ENCODE measurements at places on chromosomes 12 and 14.

DNA sequence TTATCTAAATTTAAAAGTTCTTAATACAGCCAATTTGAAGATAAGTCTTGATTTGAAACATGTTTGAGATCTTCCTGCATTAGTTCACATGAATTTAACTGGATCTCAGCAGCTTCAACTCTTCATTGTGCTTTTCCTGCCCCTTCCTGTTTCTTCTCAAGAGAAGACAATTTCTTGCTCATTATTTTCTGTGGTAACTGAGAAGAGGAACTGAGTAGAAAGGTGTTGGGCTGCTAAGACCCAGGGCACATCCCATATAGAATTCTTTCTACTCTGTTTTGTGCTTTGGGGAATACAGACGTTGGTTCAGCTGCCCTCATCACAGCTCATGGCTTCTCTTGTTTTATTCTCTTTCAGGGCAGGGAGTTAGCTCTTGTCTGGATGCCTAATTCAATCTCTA, 110.2 kb downstream of the SNAPC1 start:
- no peak for DNase-seq

- no peak for DNase-seq
These were observed 82.9 kb downstream of the MAP1LC3B2 start for GRCh38 chr12:116642106-116642505.

DNA sequence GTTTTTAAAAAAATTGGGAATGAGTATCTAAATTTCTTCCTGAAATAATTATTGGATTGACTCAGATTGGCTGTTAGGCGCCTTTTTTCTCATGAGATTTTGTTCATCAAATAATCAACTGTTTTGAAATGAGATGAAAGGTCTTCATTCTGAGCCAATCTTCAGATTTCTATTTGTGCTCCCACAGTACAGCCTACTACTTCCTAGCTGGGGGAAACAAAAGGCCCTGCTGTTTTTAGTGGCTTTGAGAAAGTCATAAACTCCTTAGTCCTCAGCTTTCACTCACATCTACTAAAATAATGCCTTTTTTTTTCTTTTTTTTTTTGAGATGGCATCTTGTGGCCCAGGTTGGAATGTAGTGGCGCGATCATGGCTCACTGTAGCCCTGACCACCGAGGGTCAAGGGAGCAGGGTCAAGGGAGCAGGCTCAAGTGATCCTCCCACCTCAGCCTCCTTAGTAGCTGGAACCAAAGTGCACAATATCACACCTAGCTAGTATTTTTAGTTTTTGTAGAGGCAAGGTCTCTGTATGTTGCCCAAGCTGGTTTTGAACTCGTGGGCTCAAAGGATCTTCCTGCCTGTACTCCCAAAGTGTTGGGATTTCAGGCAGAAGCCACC, 15.2 kb downstream of the NACA start:
- no peak for DNase-seq

DNA sequence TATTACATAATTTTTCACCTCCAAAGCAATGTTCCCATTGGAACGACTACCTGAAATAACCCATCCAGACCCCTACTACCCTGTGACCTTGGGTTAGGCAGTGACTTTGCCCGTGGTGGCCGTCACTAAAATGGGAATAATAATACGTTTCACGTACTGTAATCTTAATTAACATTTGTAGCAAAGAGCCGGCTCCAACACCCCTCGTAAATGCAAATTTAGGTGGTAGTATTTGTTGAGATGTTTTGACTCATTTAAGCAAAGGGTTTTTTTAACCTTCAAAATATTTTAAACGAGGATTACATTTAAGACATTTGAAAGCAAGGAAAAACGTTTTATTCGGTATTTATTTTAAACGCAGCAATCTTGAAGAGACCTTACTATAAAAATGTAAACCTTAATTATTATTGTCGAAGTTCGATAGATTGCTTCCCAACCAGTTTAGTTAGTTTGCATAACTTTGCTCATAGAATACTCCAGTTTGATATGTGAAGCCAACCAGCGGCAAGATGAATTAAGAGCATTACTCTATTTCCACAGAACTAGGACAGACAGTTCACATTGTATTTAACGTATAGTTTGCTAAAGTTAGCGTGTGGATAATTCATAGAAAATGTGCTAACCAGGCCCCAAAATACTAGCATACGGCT, 1.4 kb upstream of the ARID2 start:
- DNase-seq, result no peak

- no peak for DNase-seq
These were observed 222.7 kb downstream of the PELI2 start for GRCh38 chr14:56340932-56341331.

DNA sequence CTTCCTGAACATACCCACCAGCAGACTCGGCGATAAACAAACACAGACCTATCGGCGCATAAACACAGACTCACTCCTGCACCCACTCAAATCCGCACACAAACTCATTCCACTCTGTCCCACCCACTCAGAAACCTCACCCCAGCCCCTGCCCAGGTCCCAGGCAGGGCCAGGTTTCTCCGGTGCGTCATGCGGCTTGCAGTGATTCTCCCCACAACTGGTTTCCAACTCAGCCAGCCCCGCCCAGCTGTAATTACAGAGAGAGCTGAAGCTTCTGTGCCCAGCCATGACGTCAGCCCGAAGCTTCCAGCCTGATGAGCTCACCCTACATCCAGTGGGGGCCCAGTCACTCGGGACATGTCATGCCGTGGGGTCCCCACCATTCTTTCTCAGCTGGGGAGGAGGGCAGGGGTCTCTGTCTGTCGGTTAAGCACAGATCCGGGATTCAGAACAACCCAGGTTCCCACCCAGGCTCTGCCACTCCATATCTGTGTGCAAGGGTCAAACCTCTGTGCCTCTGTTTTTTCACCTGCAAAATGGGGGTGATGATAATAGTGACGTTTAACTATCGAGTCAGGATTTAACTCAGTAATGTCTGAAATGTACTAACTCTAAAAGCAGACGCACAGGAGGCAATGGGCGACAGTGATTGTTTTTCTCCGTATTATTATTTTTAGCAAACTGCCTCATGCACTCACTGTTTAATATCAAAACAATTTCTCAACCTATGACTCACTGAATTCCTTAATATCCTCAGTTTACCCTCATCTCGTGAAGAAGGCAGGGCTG, 2.3 kb upstream of the HSPB8 start:
- peak; percentile 4 for DNase-seq

GRCh38 chr12:108146035-108146893, 17.2 kb downstream of the WSCD2 start:
- DNase-seq, result no peak

- DNase-seq, result no peak
These were observed 52.9 kb downstream of the ACACB start for GRCh38 chr12:109169262-109169661.

DNA sequence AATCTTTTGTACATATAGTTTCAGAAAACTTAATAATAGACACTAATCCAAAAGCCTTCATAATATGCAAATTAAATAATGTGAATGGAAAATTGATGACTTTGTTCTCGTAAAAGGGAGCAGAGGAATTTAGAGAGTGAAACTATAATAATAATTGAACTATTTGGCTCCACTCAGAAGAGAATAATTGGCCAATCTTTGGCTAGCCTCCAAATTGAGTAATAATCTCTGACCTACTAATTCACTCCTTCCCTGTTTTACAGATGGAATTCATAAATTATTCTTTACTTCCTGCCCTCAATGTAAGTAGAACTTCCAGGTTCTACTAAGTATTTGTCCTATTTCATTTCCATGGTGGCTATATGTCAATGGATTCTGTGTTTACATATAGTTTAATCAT, 15.8 kb downstream of the TRIM9 start:
- no peak for DNase-seq

- no peak for DNase-seq
These were observed 167.8 kb upstream of the LHX5 start for GRCh38 chr12:113639474-113639873.

DNA sequence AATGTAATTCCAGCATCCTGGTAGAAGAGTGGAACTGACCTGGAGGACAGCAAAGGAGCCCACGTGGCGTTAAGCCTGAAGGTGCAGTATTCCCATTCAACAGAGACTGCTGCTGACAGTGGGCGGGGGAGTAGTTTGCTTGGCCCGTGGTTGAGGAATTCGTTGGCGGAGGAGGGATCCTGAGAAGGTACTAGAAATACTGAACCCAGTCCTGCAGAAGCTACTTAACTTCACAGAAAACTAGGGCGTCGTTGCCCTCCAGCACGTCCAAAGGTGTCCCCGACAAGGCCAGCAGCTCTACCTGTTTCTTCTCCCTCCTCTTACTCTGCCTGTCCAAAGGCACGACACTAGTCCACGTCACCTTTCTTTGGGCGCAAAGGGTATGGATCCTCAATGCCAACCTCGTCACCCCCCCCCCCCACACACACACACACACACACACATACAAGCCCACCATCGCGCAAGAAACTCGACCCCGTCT, 303 bp downstream of the PUS7L start:
- no peak for DNase-seq

GRCh38 chr12:103102225-103102744, 144.8 kb downstream of the ASCL1 start:
- no peak for DNase-seq

DNA sequence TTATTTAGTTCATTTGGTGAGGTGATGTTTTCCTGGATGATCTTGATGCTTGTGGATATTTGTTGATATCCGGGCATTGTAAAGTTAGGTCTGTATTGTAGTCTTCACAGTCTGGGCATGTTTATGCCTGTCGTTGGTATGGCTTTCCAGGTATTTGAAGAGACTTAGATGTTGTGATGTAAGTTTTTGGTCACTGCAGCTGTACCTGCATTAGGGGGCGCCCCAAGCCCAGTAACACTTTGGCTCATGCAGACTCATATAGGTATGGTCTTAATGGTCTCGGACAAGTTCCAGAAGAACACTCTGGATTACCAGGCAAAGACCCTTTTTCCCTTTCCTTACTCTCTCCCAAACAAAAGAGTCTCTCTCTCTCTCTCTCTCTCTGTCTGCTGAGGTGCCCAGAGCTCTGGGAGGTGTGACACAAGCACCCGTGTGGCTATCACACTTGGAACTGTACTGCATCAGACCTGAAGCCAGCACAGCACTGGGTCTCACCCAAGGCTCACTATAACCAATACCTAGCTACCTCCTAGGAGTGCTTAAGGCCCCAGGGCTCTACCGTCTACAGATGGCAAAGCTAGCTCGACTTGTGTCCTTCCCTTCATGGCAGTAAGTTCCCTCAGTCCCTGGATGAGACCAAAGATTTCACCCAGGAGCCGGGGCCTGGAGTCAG, 425.8 kb upstream of the ATXN7L3B start:
- DNase-seq, result no peak

- DNase-seq, result no peak
These were observed 242.1 kb downstream of the ADGRD1 start for GRCh38 chr12:131195796-131196195.

- DNase-seq, result no peak
These were observed 28.3 kb downstream of the NGB start for GRCh38 chr14:77242752-77243151.

DNA sequence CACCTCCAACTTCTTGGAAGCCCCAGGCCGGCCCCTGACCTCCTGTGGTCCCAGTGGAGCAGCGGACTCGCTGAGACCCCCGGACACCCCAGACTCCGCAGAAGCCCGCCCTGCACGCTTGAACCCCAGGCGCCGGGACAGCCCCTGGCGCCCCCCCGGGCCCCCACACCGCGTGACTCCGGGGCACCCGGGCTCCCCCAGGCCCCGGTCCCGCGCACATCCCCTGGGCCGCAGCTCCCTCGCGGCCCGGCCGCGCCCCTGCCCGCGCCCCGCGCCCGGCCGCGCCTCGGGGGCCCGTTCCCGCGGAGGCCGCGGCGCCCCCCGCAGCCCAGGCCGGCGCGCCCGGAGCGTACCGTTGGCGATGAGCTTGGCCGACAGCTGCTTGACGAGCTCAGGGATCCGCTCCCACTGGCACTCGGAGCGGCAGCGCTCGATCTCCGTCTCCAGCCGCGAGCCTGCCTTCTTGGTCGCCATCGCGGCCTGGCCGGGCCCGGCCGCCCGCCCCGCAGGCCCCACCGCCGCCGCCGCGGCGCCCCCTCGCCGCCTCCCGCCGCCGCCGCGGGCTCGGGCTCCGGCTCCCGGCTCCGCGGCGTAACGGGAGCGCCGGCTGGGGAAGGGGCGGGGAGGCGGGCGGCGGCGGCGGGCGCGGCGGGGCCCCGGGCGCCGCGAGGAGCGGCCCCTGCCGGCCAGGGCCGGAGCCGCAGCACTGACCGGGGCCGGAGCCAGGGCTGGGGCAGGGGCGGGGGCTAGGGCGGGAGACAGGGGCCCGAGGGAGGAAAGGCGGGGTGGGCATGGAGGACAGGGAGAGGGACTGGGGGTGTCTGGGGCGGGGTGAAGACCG, at the start of gene TTC7B:
TSS of gene TTC7B (minus strand) at position 609 of the 841 bp plus-strand sequence. CDS start at position 474, 135 bp downstream.
- peak; percentile 23 for DNase-seq

DNA sequence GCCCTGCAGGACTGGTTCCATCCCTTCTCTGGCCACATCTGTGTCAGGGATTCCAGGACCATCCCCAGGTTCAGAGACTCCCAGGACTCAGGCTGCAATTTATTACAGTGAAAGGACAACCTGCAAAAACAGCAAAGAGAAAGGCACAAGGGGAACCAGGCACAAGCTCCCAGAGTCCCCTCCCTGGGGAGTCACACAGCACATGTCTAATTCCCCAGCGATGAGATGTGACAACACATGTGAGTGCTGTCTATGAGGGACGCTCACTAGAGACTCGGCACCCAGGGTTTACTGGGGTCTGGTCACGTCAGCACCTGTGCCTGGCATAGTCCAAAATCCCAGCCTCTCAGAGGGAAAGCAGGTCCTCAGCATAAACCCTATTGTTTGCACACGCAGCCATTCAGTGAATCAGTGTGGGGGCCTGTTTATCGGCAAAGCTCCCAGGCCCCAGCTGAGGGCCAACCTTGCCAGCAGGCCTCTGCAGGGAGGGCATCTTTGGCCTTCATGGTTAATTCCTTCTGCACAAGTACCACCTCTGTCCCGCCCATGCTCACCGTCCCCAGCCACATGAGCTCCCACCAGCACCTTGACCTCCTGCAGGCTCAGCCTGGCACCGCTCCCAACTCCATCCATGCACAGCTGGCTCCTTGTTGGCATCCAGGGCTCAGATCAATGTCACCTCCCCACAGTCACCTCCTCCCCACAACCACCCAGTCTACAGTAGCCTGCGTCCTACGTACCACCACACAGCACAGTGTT, 198.9 kb upstream of the SFSWAP start:
- no peak for DNase-seq

GRCh38 chr12:120959111-120959878, 19.0 kb upstream of the HNF1A start:
- no peak for DNase-seq

DNA sequence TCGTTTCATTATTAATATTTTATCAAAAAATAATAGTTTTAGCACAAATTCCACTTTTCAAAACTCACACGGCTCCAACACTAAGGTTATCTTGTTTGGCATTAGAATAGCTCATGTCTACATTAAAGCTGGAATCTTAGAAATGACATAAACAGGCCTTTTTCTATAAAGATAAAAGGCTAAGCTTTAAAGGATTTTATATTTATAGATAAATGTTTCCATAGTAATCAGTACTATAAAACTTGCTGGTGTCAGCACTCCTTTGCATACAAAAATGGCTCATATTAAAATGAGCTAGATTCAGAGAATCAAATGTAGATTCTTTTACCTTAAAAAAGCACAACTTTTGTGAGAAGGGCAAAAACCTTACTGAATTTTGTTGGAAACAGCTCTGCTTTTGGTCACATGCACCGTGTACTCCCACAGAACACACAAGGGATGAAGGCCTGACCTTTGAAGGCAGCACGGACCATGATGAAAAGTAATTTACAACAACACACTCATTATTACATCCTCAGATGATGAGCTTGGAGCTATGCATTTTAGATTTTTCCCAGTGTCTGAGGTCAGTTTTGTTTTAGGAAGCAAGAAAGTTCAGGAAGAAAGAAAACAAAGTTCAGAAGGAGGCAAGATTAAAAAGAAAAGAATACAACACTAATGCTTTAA, 202.8 kb downstream of the BCAT1 start:
- no peak for DNase-seq

Data from NCI-H187 (cell line).